ENCODE measurements at places on chromosomes 3 and 15.

GRCh38 chr15:72117486-72118016 lies 399 bp downstream of the MYO9A start:
- DNase-seq: peak; percentile 23

DNA sequence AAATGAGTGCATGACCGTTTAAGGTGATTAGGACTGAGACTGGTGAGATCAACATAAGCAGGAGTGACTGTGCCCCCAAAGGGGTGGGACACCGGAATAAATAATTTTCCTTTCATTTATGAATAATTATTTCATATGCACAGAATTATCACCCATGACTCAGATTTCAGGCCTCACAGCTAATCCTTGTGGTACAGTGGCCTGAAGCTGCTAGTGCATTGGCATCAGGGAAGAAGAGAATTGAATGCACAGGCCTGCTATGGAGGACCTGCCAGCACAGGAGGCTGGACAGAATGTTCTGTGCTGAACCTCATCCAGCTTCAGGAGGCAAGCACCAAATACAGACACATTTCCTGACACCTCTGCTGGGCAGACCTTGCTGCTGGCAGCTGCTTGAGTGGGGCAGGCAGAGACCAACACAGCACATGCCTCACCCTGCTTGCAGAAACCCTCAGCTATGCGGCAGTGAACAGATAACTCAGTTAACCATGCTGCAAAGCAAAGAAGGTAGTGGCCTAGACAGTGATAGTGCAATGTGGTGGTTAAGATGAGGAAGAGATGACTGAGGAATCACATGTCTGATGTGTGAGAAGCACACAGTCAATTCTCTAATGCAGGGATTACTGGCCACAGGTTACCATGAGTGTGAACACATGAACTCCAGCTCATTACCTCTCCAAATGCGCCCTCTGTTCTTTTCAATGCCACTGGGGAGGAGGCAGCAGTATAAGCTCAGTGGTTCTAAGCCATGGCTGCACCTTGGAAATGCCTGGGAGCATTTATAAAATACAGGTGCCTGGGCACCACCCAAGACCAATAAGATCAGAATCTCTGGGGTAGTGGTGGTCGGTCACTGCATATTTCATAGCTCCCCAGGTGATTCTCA lies 68.1 kb upstream of the SCN5A start:
- no peak for DNase-seq

- no peak for DNase-seq
Measured at GRCh38 chr15:78049691-78050440, 27.6 kb downstream of the TBC1D2B start.

- DNase-seq: no peak
Measured at GRCh38 chr3:156547637-156548036, 7.3 kb downstream of the SSR3 start.

Measured in RCC 7860 (cell line).